ENCODE measurements at places on chromosomes 12 and 14.

GRCh38 chr12:109099431-109100020 is 2.1 kb downstream of the UNG start:
- no peak for DNase-seq

DNA sequence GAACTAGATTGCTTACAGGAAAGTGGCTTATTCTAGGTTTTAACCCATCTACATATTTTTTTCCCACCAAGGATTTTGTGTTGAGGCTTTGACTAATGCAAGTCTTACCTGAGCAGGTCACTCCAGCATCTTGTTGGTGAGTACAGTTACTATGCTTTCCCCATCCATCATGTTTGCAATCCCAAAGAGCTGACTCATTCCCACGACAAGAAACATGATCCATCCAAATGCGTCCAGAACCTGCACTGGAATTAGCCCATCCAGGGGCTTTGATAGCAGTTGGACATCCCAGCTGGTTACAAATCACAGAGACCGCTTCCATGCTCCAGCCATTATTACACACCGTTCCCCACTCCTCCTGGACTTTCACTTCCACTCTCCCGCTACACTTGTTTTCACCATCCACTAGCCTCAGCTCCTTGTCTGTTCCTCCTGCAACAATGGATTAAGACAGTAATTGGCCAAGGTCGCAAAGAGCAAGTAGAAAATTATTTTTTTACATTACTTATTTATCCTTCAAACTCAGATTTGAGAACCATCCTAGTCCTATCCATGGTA is 2.5 kb downstream of the CD163 start:
- DNase-seq, result no peak

GRCh38 chr14:52080158-52080800 is 11.4 kb upstream of the NID2 start:
- no peak for DNase-seq

GRCh38 chr12:97336900-97337751 is 125.5 kb upstream of the RMST start:
- no peak for DNase-seq

DNA sequence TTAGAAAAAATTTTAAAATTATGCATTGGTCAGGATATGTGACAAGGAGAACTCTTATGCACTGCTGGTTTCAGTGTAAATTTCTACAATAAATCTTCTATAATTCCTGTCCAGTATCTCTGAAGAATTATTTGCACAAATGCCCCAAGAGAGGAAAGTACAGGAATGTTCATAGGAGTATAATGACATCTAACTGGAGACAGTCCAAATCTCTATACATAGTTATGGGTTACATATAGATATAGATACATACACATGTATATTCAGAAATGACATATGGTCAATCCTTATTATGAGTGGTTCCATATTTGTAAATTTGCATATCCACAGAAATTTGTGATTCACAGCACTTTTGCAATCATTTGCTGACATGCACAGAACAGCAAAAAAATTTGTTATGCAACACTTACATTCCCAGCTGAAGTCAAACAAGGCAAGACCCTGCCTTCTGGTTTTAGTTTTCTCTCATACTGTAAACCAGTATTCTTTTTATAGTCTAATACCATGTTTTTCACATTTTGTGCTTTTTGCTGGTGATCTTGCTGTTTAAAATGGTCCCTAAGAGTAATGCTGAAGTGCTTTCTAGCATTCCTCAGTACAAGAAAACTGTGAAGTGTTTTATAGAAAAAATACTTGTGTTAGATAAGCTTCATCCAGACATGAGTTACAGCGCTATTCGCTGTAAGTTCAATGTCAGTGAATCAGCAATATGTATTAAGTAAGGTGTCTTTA is 103.8 kb downstream of the SLC16A7 start:
- no peak for DNase-seq

GRCh38 chr12:95017482-95017881 is 14.0 kb upstream of the NDUFA12 start:
- no peak for DNase-seq

DNA sequence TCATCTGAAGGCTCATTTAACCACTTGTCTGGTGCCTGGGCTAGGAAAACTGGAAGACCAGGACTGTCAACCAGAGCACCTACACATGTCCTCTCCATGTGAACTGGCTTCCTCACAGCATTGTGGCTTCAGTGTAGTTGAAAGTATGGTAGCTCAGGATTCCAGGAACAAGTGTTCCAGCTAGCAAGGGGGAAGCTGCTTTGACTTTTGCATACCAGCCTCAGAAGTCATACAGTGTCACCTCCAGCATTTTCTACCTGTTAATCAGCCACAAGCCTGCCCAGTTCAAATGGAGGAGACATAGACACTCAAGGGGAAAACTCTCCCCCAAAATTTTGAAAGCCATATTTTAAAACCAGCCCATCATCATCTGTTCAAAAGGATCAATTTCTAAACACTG is 212.8 kb upstream of the CAND1 start:
- no peak for DNase-seq

- DNase-seq, result no peak
These were observed 10.6 kb upstream of the CLEC12A start for GRCh38 chr12:9960590-9960989.

- DNase-seq, result no peak
These were observed 36.7 kb downstream of the PRICKLE1 start for GRCh38 chr12:42552822-42553221.

DNA sequence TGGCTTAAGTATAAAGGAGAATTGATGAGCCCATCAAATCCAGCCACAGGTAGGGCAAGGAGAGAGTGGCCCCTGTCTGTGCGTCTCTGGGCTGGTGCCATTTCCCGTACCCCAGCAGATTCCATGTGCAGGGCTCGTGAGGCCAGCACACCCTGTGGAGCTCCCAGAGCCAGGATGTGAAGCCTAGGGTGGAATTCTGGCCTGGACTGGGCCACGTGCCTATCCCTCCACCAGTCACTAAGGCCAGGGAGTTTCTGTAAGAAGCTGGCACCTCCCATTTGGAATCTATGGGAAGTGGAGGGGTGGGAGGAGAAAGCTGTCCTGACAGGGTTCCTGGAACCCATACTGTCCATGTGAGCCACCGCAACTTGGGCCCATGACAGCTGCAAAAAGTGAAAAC is 148.5 kb downstream of the FOXN3 start:
- DNase-seq, result no peak

GRCh38 chr12:21771311-21771710 is 3.2 kb downstream of the KCNJ8 start:
- no peak for DNase-seq

DNA sequence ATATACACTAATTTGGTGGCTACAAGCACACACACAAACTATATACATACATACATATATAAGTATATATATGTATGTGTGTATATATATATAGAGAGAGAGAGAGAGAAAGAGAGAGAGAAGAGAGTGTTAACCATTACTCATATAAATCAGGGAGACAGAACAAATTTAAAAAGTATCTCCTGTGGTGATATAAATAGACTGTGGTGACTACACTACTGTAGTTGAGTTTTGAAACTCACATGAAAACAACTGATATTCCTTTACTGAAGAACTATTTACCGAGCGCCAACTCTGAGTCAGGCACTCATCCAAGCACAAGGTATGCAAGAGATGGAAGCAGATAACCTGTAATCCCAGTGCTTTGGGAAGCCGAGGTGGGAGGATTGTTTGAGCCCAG is 67.3 kb upstream of the ANO6 start:
- no peak for DNase-seq
